ENCODE measurements at places on chromosomes 1 and 21. TPM values are rescaled to one million over a fixed set of nuclear protein-coding genes. Genes with fewer than 3 reads are reported as not detected.

- no peak for DNase-seq
These were observed 716.4 kb downstream of the AMY1C start for GRCh38 chr1:104466068-104466467.

RALGPS2 gene
- 1.5 TPM for total RNA-seq

SERPINC1 gene
- 4.5 TPM for total RNA-seq

CAPN9 gene
- not detected for total RNA-seq

GRCh38 chr1:116111524-116112021, 374 bp downstream of the MAB21L3 start:
- DNase-seq = no peak

- DNase-seq = no peak
These were observed 4.1 kb downstream of the LRRIQ3 start for GRCh38 chr1:74193908-74194307.

PTPN14 gene
- 55.9 TPM for total RNA-seq

SCAMP3 gene
- total RNA-seq = 96.1 TPM

PRELP gene
- 32.6 TPM for total RNA-seq

DNA sequence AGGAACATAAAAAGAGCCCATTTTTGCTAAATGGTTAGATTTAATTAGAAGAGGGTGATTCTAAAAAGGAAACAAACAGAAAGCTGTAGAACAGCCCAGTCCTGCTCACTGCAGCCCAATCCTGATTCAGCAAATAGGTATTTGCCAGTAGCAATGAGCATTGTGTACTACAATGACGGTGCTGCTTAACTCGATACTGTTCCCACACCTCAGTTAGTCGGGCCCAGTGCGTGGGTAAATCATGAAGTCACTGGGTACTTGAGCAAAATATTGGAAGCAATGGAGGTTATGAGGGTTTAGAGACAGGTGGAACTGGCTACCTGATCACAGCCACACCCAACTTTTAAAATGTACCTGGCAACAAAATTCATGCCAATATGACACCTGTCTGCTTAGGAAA, 101.5 kb upstream of the ADGRL2 start:
- DNase-seq = no peak

DNA sequence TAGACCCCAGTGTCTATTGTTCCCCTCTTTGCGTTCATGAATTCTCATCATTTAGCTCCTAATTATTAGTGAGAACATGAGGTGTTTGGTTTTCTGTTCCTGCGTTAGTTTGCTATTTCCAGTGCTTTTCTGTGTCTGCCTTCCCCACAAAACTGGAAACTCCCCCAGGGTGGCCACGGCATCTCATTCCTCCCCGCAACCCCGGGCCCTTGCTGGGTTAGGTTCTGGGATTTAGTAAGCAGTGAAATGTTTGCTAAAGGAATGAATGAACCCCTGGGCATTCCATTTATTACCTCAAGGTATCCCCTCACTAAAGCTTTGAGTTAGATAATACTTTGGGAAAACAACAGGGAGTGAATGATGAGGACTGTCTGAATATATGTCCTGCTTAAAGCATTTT, 142.9 kb downstream of the GLUL start:
- no peak for DNase-seq
